Ecto neural progenitor cell (in vitro differentiated cells): ENCODE measurements at places on chromosomes 12 and 14.
A peak's percentile ranks its signal among the peaks of the same experiment; 100 is the strongest.

GRCh38 chr12:96249196-96250118 lies 55.3 kb downstream of the ELK3 start:
- DNase-seq, result no peak

DNA sequence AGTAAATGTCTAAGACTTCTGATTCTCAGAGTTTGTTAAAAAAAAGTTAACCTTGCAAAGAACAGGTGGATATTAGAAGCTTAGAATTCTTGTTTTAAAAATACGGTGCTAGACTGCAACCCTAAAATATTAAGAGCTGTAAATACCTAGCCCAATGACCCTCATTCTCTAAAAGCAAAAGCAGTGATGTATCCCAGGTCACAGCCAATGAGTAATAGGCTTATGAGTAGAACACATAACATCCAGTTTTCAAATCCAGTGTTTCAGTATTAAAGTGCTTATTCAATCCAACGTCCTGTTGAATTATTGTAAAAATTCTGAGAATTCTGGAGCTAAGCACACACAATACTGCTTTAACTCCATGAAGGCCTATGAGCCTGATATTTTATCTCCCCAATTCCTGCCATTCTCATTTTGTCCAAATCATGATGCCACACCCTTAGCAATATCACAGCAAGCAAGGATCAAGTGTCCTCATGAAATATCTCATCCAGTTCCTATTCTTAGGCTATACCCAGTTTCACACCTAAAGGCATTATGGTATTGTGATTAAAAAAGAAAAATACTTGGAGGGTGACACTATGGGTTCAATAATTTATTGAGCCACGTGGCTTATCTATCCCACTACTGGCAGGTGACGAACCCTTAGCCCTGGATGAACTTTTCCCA lies 15.3 kb upstream of the ARID4A start:
- DNase-seq, result no peak

DNA sequence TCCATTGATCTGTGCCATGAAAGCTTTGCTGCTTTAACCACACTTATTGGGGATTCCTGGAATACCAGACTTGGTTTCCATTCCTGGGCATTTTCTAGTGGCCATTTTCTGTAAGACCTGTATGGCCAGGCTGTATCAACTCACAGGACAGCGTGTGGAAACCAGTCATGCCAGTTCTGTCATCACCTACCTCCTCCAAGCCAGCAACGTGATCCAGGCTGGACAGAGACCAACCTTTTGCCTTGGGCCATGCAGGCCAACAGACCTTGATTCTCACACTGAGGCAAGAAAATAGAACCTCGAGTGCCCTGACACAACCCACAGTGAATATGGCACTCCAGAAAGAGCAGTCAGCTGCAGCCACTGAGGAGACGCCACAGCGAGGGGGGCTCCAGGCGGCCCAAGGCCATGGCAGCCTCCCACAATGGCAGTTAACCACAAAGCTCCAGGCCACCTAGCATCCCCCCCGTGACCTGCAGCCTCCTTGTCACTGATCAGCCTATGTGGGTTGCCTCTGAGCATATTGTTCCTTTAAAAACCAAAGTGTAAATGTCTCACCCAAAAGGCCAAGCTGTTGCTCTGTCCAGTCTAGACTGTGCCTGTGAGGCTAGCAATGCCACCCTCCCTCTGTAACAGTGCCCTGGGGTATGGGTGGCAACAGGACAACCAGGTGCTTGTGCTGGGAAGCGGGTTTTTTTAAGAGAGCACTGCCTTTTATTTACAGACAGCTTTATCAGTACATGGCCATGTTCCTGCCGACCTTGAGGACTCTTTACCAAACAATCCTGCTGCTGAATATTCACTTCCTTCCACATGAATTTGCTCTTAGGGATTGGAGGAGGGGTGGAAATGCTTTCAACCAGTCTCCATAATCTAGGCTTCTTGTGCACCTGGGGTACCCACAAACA lies 168.7 kb upstream of the HIF1A start:
- no peak for DNase-seq

DNA sequence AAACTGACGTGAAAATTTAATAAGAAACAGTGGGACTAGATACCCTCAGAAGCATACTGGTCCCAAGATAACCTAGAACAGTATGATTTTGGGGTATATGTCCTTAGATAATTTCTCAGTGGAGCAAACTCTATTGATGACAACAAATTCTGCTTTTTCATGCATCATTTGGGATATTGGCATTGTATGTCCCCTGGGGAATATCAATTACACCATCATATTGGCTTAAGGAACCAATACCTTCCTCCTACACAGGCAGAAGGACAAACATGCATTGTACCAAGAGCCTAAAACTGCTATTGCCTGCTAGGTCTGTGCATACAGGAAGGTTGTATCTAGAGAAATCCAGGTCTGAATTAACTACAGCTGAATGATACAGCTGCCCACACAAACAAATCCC lies 17.6 kb upstream of the CDH24 start:
- no peak for DNase-seq

GRCh38 chr14:36852981-36853691 lies 191.5 kb downstream of the PAX9 start:
- DNase-seq, result no peak

DNA sequence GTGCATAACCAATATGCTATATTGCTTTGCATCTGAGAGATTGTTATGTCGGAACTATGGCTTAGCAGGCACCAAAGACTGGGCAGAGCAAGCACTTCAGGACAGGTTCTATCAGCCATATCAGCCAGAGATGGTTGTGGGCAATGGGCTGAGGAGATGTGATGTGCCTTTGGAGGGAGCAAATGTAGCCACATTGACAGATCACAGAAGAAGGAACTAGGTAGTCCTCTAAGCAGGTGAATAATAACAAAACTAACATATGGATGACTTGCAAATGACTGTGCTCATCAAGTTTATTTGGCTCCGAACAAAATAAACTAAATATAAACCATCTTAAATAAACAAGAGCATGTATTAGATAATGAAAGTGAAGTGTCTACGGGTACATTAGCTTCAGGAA lies 291.7 kb downstream of the RMST start:
- no peak for DNase-seq

DNA sequence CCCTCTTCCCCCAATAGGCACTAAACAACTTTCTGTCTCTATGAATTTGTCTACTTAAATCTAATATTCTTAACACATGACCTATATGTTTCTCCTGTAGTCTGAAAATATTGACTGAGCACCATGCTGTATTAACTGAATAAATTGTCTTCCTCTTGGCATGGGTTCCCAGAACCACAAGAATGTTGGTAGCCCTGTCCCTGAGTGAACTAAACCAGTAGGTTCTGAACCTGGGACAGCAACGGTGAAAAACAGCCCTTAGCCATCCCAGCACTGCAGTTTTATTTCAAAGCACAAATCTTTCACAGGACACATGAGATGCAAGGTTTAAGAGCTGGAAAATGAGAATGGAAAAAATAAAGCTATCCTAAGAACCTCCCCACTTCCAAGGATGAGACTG lies 20.4 kb upstream of the HSP90B1 start:
- DNase-seq, result no peak

GRCh38 chr14:53180272-53181221 lies 27.4 kb upstream of the DDHD1 start:
- DNase-seq, result peak; percentile 54

DNA sequence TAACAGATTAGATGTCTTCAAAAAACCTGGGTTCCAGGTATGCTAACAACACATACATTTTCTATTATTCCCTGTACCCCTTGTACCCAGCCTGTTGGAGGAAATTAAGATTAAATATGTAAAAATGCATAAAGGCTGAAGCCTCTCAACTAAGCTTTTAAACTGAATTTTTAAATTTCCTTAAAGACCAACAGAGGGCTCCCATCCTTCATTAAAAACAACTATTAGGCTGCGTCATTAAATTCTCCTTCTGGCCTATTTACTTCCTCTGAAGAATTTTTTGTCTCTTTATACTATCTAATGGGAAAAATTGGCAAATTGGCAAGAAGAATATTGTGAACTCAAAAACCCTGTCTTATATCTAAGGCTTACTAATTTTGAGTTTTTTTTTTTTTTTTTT lies 21.8 kb downstream of the SENP1 start:
- no peak for DNase-seq

GRCh38 chr12:69471667-69472385 lies 1.6 kb downstream of the FRS2 start:
- DNase-seq, result no peak

GRCh38 chr12:54438517-54438916 lies 19.5 kb upstream of the ITGA5 start:
- DNase-seq, result no peak

DNA sequence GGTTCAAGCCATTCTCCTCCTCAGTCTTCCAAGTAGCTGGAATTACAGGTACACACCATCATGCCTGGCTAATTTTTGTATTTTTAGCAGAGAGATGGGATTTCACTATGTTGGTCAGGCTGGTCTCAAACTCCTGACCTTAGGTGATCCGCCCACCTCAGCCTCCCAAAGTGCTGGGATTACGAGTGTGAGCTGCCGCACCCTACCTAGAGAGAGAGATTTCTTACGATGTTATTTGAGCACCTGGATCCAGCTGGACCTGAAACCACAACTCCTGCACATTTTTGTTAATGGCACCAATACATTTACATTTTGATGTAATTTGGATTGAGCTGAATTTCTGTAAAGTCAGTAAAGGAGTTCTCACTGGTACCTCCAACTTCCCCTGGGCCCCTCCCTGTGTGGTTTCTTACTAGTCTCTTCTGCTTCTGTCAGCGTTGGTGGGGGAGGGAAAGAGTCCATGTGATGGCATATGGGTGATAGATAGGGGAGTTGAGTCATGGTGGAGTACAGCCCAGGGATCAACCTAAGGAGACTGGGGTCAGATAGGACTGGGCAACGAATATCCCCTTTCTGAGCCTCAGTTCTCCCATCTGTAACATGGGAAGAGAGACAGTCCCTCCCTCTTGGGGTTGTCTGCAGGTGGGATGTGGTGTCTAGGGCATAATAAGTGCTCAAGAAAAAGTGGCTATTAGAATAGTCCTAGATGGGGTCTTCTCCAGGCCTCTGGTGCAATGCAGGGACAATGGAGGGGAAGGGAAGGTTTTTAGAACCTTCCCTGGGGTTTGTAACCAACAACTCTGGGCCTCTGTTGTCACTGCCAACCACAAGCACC lies 83.3 kb upstream of the MED13L start:
- no peak for DNase-seq

- DNase-seq, result no peak
Observed at GRCh38 chr14:105335735-105336476, 21.4 kb downstream of the PACS2 start.

DNA sequence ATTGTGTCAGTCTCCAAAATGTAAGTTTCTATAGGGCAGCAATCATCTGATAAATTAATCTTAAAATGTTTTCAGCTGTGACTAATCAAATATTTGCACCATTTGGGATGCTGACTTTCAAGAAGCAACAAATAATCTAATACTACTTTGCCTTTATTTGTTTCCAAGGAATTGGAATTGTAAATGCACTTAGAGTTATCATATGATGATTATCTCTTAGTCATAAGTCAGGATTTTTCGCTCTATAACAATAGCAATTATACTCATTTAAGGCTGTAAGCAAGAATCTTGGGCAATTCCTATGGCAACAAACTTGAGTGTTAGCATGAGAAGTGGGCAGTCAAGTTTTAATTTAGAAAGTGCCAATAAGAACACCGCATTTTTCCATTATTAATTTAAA lies 13.0 kb upstream of the BAZ1A start:
- DNase-seq, result no peak

DNA sequence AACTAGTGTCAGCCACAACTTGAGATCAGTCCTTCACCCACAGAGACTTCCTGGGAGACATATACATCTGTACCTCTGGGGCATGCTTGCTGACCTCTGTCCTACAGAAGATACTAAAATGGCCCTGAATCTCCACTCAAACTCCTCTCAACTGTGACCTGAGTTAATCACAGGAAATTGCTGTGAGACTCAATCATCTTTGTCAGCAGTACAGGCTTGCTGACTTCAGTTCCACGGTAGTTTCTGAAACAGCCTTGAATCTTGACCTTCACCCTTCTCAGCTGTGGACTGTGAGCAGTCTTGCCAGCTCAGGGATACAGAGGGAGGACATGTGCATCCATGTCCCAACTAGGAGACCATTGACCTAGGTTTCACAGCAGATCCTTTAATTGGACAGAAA lies 1.4 kb upstream of the KLRC1 start:
- no peak for DNase-seq

GRCh38 chr14:68305738-68306137 lies 486.2 kb downstream of the RAD51B start:
- no peak for DNase-seq

DNA sequence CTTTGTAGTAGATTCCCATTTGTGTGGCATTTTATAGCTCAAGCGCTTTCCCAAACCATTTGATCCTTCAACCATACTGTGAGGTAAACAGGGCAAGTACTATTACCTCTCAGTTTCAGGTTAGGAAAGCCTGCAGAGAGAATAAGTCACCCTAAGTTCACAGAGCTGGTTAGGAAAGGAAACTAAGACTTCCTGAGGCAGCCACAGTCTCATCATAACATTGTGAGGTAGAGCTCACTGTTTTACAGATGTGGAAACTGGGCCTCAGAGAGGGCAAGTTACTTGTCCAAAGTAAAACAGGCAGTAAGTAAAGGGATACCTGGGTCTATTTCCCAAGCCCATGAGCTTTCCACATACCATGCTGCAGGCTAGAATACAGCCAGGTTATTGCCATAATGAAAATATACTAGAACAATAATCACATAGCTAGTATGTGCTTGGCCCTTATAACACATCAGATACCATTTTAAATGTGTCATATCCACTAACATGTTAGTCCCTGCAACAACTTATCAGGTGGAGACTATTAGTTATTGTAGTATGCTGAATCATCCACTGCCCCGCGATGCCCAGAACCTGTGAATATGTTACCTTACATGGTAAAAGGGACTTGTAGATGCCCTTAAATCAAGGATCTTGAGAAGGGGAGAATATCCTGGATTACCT lies 150.9 kb upstream of the GRIP1 start:
- DNase-seq, result no peak

GRCh38 chr12:120658286-120659150 lies 18.1 kb downstream of the CABP1 start:
- DNase-seq, result no peak

GRCh38 chr14:39023939-39024871 lies 78.8 kb downstream of the SEC23A start:
- no peak for DNase-seq

DNA sequence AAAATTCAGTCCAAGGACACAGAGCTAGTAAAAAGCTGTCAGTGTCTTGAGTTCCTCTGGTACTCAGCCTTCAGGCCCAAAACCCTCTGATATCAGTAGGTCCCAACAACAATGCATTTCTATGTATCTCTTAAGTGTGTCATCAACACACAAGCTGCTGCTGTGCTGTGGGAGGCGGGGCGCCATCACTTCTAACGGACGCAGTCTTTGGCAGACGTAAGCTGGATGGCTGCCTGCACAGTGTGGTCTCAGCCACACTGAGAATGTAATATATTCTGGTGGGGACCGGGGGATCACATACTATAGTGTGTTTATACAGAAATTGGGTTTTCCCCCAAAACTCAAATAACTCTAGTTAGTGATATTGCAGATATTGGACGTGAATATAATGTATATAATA lies 123.9 kb downstream of the SUDS3 start:
- no peak for DNase-seq
